ENCODE measurements at places on chromosomes 2 and 18.

DNA sequence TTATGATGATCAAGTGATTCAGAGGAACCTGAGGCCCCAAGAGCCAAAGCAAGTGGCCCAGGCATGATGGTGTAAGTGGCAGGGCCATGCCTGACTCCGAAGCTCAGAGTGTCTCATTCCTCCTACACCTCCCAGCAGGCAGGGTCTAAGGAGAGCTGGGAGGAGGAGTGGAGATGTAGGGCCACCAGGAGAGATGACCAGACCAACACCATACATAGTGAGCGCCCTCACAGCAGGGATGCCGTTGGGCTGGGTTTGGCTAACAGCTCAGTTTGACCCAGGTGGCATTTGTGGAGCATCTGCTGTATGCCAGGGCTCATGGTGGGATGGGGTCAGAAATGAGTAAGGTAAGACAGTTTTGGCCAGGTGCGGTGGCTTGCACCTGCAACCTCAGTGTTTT, 80.7 kb downstream of the MARCO start:
- no peak for DNase-seq

GRCh38 chr18:55900380-55900779, 312.4 kb upstream of the TCF4 start:
- DNase-seq = no peak

- DNase-seq = no peak
Measured at GRCh38 chr2:191301971-191302370, 56.8 kb downstream of the MYO1B start.

DNA sequence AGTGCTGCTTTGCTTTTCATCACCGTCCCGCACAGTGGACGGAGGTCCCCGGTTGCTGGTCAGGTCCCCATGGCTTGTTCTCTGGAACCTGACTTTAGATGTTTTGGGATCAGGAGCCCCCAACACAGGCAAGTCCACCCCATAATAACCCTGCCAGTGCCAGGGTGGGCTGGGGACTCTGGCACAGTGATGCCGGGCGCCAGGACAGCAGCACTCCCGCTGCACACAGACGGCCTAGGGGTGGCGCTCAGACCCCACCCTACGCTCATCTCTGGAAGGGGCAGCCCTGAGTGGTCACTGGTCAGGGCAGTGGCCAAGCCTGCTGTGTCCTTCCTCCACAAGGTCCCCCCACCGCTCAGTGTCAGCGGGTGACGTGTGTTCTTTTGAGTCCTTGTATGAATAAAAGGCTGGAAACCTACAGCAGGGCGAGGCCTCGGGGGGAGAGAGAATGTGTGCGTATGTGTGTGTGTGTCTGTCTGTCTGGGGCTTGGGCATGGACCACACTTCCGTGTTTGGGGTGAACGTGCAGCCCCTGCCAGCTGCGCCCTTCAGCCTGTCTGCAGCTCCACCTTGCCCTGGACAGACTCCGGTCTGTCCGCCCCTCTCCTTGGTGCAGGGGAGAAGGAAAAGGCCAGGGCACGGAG, 32.3 kb downstream of the GPC1 start:
- DNase-seq = no peak

- DNase-seq = no peak
Measured at GRCh38 chr18:36012891-36013290, 40.4 kb downstream of the RMP24 start.

GRCh38 chr2:11945139-11946126, 199.0 kb downstream of the LPIN1 start:
- no peak for DNase-seq

GRCh38 chr2:205936446-205936845, 149.5 kb downstream of the INO80D start:
- DNase-seq = no peak

DNA sequence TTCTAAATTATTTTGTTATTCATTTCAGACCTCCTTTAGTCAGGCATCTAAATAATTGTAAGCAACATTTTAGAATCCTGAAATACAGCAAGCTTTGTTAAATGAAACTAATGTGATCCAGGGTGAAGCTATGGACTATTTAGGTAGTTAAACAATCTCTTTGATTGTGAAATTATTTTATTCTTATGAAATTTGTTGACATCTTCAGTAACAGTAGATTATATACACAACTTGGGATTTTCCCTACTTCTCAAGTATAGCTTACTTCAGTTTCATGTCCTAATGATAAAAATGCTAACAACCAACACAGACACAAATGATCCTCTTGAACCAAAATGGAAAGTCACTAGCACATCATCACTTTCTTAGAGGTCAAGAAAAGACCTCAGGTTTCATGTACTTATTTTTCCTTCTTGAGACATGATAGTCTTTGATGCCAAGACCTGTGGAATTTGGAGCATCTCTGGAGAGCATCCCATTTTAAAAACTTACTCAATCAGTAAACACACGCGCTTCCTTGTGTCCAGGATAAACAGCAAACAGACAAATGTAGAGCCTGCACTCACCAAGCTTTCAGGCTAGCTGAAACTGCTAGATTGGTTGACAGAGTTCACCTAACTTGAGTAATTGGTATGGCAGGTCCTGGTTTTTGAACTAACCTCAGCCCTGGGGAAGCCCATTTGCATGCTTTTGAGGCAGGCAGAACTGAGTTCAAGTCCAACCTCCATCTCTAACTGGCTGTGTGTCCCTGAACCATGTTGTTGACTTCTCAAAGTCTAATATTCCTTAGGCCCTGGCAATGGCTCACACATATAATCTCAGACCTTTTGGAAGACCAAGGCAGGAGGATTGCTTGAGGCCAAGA, 47.8 kb downstream of the KCTD18 start:
- DNase-seq = no peak

DNA sequence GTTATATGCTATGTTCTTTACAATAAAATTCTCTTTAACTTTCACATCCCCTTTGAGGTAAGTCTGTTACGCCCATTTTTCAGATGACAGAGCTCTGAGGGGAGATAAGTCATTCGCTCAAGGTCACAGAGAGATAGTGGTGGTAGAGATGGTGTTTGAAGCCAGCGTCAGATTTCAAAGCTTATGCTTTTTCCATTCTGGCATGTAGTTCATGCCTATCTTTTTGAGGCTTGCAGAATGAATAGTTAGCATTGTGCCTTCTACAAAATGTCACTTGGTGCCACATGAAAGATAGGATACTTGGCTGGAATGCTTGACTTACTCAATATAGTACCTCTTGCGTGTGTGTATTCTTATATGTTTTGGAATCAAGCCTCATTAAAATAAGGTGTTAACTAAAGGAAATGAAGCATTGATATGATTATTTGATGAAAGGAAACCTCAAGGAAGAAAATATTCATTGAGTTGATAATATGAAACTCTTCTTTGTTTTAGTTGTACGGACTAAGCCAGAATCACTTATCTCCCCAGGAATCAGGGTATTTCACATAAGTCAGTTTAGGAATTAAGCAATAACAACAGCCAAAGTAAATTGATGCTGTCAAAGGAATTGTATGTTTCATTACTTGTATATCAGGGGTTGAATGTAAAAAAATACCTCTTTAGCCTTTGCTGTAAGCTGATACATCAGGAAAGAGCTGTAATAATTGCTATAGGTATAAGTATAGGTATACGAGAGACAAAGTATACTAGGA, 15.5 kb downstream of the SPATS2L start:
- no peak for DNase-seq

Measured in SW 1271 (cell line).